ENCODE measurements at places on chromosomes 5 and 9.

DNA sequence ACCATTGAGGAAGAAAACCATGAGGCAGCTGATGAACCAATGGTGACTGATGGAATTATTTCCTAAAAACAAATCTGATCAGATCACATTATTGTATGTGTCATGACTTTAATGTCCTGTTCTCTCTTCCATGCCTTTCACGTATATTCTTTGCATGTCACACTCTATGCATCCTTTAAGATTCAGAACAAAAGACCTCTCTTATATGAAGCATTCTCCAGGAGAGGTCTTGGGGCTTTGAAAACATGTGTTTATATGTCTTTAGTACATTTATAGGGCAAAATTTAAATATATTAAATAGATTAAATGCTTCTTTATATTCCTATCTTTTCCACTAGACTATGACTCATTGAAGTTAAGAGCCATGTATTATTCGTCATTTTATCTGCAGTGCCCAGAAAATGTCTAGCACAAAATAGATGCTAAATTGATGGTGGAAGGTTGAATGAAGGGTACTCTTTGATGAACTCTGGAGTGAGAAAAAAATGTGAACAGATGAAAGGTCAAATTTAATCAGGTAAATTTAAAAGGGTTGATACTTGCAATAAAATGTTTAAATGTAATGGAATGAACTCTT lies 196.3 kb downstream of the PSAT1 start:
- DNase-seq: no peak

GRCh38 chr5:8340739-8341344 lies 471.9 kb downstream of the MTRR start:
- peak; percentile 29 for DNase-seq

DNA sequence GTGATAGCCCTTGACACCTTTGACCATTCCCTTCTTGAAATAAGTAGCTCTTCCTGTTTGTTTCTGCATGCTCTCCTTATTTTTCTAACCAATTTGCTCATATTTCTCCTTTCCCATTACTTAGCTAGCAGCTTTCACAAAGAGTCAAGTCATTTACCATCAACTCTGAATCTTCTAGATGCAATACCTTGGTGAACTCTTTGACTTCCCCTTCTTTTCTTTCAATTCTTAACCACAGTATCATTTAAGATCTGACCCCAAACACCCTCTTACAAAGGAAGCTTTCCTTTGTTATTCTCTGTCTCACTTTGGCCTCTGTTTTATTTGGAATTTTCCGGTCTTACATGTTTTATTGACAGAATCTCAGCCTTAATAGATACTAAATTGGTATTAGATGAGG lies 14.0 kb downstream of the NFX1 start:
- DNase-seq: no peak

GRCh38 chr9:125839317-125839716 lies 92.1 kb downstream of the PBX3 start:
- no peak for DNase-seq

- peak; percentile 23 for DNase-seq
Observed at GRCh38 chr5:135242866-135243555, 156.0 kb downstream of the MACROH2A1 start.

DNA sequence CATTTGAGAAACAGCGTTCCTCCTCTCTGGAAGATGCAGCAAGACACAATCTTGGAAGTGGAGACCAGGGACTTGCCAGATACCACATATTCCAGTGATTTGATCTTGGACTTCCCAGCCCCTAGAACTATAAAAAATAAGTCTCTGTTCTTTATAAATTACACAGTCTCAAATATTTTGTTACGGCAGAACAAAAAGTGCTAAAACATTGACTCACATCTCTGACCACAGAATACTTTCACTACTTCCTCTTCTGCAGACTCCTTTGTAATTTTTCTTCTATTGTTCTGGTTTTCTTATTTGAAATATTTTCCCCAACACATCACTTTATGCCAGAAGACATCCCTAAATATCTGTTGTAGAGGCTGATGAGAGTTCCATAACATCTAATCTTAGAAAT lies 706.1 kb upstream of the CDH18 start:
- no peak for DNase-seq

GRCh38 chr9:37486616-37487548 lies 1.1 kb downstream of the POLR1E start:
- peak; percentile 91 for DNase-seq

DNA sequence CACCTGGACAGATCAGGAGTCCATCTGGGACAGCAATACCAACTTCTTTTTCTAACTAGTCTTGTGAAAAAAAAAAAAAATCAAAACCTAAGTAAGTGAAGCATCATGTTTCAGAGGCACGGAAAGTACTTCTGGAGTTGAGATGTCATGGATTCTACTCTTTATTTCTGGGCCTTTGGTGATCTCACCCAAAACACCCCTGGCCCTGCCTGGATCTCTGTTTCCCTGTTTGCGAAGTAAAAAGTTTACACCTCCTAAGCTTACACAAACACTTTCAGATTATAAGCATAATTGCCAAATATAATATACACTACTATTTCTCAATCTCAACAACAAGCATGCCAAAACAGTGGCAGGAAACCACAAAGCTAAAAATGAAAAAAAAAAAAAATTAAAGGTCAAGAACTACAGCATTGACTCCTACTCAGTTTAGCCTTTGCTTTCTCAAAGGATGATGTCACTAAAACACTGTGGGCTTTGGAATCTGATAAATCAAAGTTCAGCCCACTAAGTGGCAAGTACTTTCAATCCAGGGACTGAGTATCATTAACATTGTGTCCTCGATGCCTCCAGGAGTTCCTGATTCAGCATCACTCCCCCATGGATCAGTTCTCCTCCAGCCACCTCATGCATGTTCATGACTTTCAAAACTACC lies 291.9 kb downstream of the NFIB start:
- peak; percentile 32 for DNase-seq

GRCh38 chr5:112574536-112574935 lies 155.5 kb upstream of the EPB41L4A start:
- DNase-seq: no peak
